ENCODE measurements at places on chromosomes 2 and 18.

DNA sequence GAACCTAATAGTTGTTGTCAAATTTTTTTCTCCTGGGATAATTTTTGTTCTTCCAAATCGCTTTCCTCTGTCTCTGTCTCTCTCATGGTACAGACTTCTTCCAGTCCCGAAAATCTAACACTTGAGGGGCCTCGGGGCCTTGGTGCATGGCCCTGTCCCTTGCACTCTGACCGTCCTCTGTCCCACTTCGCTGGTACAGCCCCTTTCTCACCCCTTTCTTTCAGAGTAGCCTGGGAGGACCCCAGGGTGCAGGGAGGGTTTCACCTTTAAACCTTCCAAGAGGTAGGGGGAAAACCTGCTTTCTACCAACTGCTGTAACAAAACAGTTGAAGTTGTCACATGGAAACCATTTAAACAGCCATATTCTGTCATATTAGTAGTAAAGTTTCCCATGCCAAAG is 22.2 kb upstream of the FAHD2A start:
- DNase-seq, result no peak

- no peak for DNase-seq
These were observed 166.9 kb downstream of the SNTG2 start for GRCh38 chr2:1117569-1117968.

DNA sequence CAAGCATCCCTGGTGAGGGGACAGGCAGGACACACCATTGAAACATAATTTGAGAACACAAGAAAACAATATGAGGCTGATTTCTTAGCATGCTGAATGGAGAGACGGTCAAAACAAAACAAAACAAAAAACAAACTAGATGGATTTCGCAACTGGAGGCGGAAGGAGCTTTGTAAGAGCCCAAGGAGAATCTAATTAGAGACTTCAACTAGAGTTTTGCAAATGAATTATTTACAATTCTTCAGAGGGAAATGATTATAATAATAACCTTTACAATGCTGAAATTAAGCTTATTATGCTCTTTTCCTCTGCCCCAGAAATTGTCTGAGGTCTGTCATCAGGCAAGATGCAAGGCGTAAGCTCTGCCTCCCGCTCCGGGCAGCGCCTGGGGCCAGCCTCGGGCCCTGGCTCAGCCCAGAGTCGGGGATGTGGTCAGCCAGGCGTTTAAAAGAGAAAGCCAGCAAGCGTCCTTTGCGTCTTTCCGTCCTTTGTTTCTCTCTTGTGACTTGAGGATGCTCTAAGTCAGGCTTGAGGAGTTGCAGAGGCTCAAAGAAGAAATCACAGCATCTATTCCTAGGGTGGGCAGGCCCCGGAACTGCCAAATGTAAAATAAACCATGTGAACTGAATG is 139.6 kb downstream of the TWIST2 start:
- DNase-seq, result no peak

GRCh38 chr2:148893906-148894305 is 18.9 kb downstream of the KIF5C start:
- no peak for DNase-seq

GRCh38 chr2:213688133-213688532 is 403.9 kb downstream of the SPAG16 start:
- DNase-seq, result no peak

DNA sequence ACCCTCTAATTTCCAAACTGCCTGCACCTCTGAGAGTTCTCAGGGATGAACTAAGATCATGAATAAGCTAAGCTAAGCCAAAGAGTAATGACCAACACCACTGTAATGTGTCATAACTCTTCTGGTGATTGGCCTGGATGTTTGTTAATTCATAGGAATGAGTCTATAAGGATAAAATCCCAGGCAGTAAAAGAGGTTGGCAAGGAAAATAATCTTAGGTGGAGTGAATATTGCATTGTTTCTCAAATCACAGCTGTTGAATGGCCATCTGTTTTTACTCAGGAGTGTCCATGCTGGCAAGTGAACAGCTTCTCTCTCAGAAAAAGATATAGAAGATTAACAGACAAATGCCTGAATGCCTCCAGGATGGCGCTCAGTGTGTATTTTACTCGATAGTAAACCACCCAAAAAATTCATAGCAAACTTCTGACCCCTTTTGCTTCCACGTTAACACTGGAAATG is 60.8 kb upstream of the GLS start:
- DNase-seq, result no peak

- DNase-seq, result no peak
These were observed 100.7 kb downstream of the ARHGAP15 start for GRCh38 chr2:143229952-143230351.

DNA sequence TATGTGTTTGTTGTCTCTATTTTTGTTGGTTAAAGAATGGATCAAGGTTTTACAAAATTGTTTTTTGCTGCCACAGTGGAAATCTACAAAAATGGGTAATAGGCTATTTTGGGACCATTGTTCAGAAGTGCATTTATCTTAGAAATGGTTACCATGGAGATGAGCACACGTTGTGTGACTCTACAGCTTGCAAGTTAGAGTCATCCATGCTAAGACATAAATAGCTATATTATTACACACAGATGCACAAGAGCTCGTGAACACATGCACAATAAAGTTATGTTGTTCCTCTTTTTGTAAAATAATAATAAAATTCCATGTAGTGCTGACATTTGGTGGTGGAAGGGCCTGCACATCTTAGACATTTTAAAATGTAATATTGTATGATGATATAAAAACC is 15.5 kb upstream of the DUSP19 start:
- DNase-seq, result no peak

DNA sequence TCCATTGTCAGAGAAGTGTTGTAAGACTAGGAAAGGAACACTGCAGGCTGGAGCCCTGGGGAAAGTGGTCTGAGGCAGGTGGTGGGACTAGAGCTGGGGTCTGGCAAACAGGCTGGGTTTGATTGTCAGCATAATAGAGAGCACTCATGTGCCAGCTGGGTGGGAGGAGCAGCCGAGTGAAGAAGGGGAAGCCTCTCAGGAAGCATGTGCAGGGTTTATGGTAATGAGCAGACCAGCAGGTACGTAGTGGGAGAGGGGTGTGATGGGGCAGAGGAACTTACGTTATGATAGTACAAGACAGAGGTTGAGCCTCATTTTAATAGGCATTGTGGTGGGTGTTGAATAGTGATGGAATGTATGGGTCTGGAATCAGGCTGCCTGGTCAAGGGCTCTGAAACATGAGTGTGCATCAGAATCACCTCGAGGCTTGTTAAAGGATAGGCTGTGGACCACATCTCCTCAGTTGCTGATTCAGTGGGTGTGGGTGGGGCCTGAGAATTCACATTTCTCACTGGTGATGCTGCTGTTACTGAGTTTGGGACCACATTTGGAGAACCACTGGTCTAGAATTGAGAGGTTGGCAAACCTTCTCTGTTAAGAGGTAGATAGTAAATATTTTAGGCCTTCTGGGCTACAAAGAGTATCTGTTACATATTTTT is 1.7 kb upstream of the MGAT5 start:
- no peak for DNase-seq

DNA sequence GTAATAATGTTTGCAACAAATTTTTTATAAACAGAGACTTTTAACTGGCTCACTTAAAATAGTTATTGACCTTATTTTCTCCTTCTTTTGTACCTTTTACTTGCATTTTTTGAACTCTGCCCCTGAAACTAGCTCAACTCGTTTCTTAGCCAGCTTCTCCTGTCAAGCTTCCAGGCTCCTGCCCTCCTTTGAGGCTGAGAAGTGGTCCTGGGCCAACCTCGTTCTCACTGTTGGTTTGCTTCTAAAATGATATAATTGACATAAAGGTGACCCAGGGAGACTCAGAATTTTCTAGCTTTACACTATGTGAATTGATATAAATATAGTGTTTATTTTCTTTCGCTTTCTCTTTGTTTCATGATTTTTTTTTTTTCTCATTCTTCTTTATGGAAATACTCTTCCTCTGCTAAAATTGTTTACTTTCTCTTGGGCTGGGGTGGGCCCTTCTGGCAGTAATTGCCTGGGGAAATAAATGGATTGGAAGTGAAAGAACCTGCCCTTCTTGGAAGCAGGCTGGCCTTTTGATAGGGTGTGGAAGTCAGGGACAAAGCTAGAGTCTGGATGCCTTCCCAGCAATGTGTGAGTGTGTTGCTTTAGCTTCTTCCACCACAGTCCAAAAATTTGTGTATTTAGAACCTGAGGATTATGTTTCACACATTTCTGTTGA is 30.7 kb downstream of the GPD2 start:
- DNase-seq, result no peak

- DNase-seq, result no peak
These were observed 26.3 kb downstream of the DHRS9 start for GRCh38 chr2:169095621-169096105.

DNA sequence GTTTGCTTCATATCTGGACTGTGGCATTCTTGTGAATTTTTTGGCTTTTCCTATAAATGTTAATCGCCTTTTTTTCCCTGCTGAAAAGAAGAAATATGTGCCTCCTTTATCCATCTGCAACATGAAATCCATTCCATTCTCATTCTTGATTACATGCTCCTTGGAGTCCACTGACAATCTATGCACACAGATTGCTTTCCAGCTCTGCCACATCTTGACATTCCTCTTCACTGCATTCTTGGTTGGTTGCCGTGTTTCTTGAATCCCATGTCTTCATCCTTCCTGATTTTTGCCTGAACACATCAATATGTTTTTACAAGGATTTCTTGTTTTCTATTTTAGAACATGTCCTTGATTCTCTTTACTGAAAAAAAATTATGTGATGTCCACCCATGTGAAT is 26.7 kb upstream of the BIRC6 start:
- no peak for DNase-seq

DNA sequence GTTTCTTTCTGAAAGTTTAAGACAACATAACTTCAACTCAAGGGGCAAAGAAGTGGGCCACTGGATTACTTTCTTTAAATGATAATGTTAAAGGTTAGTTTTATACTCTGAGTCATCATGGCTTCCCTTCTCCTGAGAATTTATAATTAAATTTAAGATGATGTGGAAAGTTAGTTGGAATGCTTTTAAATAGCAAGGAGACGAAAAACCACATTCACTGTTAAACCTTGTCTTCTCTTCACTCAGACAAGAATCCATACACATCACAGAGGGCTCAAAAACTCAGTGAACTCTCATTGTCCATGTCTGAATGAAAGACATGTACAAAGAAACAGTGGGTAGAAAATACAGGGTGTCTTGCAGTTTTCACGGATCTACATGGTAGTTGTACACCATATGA is 65.6 kb downstream of the COL5A2 start:
- no peak for DNase-seq

DNA sequence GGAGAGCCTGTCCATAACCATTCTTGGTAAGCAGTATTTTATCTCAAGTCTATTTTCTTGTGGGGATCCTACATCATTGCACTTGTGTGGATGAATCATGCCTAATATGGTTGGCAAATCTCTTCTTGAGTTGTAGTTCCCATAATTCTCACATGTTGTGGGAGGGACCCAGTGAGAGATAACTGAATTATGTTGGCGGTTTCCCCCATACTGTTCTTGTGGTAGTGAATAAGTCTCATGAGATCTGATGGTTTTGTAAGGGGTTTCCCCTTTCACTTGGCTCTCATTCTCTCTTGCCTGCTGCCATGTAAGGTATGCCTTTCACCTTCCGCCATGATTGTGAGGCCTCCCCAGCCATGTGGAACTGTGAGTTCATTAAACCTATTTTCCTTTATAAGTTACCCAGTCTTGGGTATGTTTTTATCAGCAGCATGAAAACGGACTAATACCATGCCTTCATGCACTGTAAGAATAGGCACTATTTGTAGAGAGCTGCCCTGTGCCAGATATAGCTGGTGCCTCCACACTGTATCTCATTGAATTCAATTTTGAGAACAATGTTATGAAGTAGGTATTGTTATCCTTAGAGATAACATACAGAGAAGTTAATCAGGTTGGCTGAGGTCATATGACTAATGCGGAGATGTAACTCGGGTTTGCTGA is 148.3 kb downstream of the PLCL1 start:
- DNase-seq, result no peak

DNA sequence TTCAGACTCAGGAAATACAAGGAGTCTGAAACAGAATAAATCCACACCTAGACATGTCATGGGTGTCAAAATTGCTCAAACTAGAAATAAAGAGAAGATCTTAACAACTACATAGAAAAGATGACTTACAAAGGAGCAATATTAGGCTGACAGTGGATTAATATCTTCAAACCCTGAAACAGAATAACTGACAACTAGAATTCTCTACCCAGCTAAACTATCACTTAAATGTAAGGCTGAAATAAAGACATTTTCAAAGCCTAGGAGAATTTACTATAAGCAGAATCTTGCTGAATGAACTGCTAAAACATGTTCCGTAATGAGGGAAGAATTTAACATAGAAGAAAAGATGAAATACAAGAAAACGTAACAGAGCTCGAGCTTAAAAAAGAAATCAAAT is 168.1 kb downstream of the EHBP1 start:
- DNase-seq, result no peak
